ENCODE measurements at places on chromosomes 4 and X. TPM values are rescaled to one million over a fixed set of nuclear protein-coding genes. Genes with fewer than 3 reads are reported as not detected.

DNA sequence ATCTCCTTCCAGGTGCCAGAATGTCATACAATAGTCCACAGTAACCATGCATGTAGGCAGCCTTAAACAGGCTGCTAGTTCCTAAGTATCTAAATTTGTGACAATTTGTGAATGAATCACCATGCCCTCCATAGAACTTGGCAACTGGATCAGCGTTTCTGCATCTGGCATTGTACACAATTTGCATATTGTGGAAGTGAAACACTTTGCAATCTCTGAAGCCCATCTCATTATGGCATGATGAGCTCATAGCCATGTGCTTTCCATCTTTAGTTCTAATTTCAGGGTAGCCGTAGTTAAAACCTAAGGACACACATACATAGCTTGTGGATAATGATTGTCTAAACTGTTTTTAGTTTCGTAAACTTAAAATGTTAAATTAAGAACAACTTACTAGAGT is 573.6 kb downstream of the PPP4R3C start:
- DNase-seq: no peak

DNA sequence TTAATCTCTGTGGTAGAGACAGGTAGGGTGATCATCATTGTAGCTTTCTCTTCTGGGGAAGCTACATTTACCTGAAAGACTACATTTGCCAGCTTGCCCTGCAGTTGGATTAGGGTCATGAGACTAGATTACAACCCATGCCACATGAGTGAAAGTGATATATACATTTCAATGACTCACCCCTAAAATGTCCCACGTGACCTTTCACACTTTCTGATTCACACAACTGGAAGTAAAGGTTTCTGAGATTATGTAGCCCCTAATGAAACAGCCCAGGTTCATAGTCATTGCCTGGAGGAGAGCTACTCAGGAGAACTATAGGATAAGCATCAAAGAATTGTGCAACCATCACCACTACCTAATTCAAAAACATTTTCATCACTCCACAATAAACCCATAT is 17.8 kb downstream of the PDCL2 start:
- no peak for DNase-seq

DNA sequence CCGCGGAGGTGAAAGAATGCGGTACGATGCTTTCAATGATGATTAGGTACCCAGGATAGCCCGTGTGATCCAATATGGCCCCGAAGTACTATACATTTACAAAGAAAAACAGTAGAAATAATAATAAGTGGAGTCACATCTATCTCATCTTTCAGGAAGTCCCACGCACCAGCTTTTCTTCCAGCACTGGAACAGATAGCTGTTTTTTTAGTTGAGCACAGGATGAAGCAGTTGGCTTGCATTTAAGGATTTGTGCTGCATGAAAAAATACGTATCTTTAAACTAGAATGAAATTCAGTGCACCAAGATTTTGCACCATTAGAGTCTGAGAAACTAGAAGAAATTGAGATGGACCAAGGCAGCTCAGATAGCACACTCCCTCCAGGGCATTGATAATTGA is 44.1 kb downstream of the SMIM20 start:
- no peak for DNase-seq

DNA sequence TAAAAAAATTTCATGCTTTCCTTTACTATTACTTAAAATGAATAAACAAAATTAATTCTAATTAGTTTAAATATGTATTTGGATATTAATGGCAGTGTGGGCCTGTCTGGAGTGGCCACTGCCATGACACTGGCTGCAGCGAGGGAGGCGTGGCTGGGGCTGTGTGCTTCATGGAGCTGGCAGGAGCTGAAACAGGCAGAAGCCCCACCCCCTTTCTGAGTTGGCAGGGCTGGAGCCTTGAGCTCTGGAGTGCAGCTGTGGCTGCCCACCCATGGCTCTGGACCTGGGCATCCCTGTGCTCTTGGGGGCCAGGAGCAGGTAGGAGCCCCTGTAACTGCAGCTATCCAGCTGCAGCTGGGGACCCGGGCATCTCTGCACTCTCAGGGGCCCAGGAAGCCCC is 8.2 kb upstream of the HSD17B11 start:
- no peak for DNase-seq

- no peak for DNase-seq
These were observed 958.1 kb upstream of the GRID2 start for GRCh38 chr4:91345632-91346031.

- DNase-seq: no peak
These were observed 6.5 kb upstream of the ACOT9 start for GRCh38 chrX:23749576-23749975.

DNA sequence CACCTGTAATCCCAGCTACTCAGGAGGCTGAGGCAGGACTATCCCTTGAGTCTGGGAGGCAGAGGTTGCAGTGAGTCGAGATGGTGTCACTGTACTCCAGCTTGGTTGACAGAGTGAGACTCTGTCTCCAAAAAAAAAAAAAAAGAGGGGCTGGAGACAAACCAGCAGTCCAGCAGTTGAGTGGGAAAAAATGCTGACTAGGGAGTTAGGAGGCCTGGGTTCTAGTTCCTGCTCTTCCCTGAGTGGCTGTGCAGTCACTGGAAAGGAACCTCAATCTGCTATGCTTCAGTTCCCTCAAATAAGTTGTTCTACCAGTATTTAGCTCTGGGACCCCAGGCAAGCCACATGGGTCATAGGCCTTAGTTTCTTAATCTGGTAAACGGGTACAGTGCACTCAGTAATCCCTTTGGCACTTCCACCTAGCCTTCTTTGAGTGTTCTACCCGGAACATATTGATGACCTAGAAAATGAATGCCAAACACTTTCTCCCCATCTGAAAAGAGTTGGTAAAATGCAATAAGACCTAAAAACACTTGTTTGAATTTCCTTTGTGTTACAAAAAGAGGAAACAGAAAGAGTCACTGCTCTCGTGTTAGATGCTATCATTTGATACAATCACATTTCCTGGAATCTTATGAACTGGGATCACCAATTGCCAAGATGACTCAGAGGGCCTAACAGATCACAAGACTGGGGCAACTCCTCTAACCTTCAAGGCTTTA is 99.3 kb upstream of the EGFL6 start:
- no peak for DNase-seq

DNA sequence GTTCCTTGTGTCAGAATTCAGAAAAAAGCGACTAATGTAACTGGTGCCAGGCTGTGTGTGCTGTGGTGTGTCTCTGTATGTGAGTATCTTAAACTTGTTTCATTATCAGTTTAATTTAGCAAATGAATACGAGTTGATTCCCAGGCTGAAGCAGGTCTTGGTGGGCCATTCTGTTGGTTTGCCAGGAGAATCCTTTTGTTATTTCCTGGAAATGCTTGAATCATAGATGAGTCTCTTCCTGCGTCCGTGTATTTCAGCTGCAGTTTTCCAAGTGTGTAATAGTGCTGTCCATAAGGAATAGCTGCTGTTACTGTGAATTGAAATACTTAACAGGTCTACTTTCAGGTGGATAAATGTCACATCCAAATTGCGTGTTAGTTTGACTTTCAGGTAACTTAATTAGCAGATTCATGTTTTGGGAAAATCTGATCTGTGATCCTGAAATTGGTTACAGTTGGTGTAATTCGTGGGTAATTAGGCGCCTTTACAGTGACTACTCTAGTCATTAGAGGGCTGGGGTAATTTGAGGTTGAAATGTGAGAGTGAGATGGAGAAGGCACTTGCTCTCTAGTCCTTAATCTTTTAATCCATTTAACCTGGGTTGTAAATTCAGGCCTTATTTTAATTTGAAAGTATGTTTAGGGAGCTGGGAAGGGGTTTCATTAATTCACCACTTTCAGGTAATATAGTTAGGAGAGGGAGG is 23.8 kb downstream of the TMEM131L start:
- DNase-seq: no peak

GRCh38 chrX:68487254-68487653 is 11.6 kb upstream of the YIPF6 start:
- no peak for DNase-seq

GRCh38 chrX:6856471-6856870 is 291.0 kb upstream of the STS start:
- no peak for DNase-seq

DNA sequence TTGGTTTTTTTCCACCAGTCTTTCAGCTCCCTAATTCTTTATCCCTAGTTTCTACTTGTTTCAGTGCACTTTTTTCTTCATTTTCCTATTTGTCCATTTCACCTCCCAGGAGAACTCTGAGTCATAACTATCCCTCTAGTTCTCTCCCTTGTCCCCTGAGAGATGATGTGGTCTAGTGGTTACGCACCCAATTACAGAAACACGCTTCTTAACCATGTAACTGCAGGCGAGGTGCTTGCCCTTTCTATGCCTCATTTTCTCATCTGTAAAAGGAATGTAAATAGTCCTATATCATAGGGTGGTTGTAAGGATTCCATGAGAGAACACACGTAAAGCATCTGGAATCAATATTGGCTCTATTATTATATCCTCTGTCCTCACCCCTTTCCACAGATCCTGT is 8.8 kb upstream of the GRPR start:
- DNase-seq: no peak

DNA sequence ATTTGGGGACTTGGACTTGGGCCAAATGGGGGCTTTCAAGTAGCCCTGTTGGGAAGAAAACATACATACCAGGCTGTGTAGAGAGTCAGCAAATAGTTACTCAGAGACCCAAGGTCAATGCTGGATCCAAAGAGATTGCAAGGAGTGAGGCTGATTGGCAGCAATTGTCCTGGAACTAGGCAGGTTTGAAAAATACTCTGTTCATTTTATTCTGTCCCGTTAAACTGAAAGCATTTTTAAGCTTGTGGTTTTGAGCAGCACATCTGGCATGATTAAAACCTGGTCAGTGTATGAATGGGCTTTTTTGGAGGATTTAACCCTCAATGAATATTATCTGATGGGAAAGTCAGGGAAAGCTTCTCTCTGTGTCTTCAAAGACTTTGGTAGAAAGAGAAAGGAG is 294.3 kb upstream of the BOD1L1 start:
- DNase-seq: no peak

DNA sequence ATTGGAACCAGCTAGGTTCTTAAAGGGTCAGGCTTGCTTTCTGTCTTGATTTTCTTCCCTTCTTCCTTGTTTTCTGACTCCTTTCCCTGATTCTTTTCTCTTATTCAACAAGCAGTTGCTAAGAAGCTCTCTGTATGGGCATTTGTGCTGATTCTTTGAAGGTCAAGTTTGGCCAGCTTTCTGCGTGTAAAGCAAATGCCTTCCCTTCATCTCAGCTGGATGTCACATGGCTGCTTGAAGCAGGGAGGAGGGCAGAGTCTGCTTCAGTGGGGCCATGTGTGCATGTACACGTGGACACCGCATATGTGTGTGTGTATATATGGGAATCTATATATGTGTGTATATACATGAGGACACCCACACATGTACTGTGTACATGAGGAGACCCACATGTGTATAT is 139.9 kb upstream of the ATP6AP2 start:
- DNase-seq: no peak

DNA sequence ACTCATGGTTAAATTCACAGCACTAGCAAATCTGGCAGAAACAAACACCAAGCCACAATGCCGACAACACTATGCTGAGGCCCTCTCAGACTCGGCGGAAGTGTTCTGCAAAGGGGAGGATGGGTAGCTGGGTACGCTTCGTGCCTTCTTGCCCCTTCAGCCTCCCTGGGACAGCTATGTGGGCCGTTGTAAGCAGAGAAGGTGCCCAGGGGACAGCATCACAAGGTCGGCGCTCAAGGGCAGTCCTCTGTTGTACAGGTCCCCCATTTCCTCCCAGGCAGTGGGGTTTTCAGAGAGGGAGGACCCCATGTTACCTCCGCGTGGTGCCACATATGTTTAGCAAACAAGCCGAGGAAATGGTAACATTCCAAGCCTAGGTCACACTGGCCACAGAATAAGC is 173.6 kb downstream of the AFAP1 start:
- DNase-seq: no peak

- no peak for DNase-seq
These were observed 124.4 kb downstream of the NAF1 start for GRCh38 chr4:163042306-163042705.

DNA sequence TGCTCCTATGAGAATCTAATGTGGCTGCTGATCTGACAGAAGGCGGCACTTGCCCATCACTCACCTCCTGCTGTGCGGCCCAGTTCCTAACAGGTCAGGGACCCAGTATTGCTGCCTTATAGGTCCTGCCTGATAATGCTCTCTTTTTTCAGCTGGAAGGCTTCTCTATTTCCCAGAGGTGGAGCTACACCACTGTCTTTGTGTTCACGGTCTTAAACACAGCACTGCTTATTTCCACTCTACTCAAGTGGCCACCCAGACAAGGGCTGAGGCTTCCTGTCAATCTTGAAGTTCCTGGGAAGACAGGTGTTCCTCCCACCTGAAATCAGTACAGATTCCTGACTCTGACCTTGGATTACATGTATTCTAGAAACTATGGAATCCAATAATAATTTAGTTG is 270.6 kb downstream of the NR3C2 start:
- no peak for DNase-seq

DNA sequence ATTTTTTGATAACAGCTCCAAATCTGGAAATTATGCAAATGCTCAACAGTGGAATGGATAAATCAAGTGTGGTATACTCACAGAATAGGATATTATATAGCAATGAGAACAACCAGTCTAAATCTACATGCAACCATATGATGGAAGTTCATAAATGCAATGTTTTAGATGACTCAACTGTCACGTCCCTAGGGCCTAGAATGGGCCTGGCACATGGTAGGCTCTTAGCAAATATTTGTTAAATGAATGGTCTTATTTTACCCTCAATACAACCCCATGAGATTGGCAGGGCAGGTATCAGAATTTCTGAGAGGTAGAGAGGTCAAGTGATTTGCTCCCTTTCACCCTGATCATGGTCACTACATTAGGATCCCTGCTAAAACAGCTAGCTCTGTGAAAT is 14.6 kb upstream of the NKX3-2 start:
- no peak for DNase-seq

GRCh38 chr4:98873059-98873458 is 55.9 kb downstream of the EIF4E start:
- no peak for DNase-seq

- no peak for DNase-seq
These were observed 153.2 kb downstream of the KLF8 start for GRCh38 chrX:56385336-56385735.

- DNase-seq: no peak
These were observed 1.5 kb upstream of the PAPSS1 start for GRCh38 chr4:107721436-107722100.

DNA sequence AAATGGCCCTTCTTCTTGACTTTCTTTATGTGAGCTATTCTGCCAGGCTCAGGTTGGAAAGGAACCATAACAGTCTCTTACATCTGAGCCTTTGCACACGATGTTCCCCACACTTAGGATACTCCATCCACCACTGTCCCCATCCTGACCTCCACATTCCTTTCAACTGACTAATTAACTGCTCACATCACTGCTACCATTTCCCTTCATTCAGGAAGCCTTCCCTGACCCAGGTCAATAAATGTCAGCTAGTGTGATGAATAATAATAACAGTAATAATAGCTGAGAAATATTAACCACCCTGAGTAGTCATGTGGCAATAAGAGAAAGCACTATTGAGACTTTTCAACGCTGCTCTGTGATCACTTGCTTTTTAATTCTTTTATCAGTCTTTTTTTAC is 291.7 kb downstream of the KCNIP4 start:
- DNase-seq: no peak

BEX2 gene
- 10.3 TPM for total RNA-seq

TLR1 gene
- 9.3 TPM for total RNA-seq

FAM184B gene
- 0.25 TPM for total RNA-seq

ARHGAP24 gene
- 25.8 TPM for total RNA-seq

GJB1 gene
- 4.0 TPM for total RNA-seq

CT55 gene
- not detected for total RNA-seq

AWAT2 gene
- 4.7 TPM for total RNA-seq

ITGB1BP2 gene
- 0.64 TPM for total RNA-seq

SPATA4 gene
- total RNA-seq: not detected
